CD4-positive, alpha-beta T cell treated with Interleukin-1 beta for 1 hour (primary cell): ENCODE measurements at places on chromosomes 6 and 20.

GRCh38 chr20:23178806-23179205 lies 92.7 kb upstream of the CD93 start:
- no peak for DNase-seq

DNA sequence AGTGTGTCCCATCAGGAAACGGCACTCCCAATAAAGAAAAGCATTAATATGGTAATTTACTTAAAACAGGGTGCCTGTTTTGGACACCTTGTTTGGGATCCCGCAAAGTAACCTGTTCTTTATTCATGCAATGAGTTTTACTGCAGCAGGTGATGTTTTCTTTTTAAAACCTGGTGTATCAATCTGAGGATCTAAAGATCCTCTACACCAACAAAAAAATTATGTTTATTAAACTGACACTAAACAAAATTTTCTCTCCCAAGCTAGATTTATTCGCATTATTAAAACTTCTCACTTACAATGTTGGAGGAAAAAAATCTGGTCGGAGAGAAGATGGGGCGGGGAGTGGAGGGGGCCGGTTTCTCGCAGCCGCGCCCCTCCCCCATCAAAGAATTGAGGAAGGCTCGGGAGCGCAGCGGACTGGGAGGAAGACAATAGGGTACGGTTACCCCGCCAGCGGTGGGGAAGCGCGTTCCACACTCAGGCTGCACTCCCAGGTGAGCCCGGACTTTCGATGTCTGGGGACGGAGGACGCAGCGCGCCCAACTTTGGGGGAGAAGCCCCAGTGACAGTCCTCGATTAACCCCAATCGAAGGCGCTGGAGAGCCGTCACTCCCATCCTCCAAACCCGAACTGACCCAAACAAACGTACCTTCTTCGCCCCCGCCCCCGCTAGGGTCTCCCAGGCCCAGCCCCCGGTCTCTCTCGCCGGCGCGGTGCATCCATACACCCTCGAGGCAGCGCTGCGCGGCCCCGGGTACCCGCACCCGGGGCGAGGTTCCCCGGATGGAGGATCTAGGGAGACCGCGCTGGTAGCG lies 1.3 kb downstream of the CD24 start:
- DNase-seq, result no peak

- no peak for DNase-seq
Measured at GRCh38 chr6:50007819-50008218, 14.0 kb downstream of the DEFB110 start.

- DNase-seq, result no peak
Measured at GRCh38 chr6:154937306-154938220, 57.6 kb upstream of the TIAM2 start.

- DNase-seq, result no peak
Measured at GRCh38 chr6:129475477-129476247, 234.3 kb downstream of the ARHGAP18 start.

- DNase-seq, result no peak
Measured at GRCh38 chr6:166671434-166672081, 44.5 kb upstream of the RPS6KA2 start.

GRCh38 chr20:38450412-38450975 lies 15.4 kb upstream of the SNHG17 start:
- no peak for DNase-seq

GRCh38 chr20:19510611-19511010 lies 247.4 kb upstream of the RIN2 start:
- DNase-seq, result no peak

DNA sequence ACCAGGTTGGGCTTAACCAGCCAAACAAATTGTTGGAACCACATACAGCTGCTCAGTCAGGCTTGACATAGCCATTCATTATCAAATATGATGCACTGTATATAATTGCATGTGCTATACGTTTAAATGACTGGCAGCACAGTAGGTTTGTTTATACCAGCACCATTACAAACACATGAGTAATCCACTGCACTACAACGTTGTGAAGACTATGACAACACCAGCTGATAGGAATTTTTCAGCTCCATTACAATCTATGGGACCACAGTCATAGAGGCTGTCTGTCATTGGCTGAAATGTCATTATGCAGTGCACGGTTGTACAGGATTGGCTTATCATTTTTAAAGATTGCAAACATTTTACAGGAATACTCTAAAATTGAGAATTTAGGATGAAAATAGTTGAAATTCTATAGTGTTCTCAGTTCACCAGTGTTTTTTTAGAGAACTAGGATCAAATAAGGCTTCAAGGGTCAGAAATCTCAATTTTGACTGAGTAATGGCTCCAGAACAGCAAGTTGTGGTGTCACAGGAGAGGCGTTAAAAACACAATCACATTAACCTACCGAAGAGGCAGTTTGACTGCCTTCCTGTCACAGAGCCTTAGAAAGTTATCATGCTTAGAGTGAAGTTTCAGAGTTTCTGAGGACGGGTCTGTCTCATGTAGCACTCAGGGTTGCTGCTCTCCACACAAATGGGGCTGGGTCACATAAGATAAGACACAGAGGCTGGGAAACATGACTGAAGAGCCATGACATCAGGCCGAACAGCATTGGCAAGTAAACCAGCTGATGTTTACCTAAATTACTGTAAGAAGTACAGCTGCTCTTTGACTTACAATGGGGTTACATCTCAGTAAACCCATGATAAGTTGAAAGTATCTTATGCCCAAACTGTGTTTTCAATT lies 60.7 kb upstream of the SMLR1 start:
- no peak for DNase-seq

DNA sequence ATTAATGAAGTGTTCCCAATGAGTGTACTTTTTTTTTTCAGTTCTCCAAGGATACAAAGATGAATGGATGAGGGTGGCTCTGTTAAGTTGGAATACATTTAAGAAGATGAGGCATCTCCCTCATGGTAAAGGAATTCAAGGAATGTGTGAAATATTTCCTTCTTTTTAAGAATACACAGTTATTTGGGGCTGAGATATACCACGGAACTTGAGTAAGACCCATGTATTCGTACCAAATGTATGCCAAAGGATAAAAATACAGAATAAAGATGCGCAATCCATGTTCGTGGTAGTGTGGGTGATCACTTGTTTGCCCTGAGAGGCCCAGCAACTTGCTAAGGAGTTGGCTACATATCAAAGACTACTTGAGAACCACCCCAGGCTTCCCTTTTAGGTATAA lies 164.2 kb upstream of the TCF21 start:
- DNase-seq, result no peak

DNA sequence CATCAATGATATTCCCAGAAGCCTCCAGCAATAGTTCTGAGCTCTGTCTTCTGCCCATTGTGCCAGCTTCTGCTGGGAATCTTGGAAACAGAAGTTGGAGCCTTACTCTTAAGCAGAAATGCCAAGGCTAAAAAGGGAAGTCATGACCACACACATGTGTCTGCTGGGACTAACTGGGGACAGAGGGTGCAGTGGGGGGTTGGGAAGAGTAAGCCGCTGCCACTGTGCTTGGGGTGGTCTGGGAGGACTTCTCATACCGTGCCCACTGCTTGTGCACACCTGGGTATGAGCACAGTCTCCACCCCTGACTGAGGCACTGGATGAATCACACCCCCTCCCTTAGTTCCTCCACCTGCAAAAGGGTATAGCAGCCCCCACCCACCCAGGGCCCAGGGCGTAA lies 90.7 kb downstream of the CDC5L start:
- DNase-seq, result no peak

- no peak for DNase-seq
Measured at GRCh38 chr6:84046755-84047154, 13.2 kb downstream of the MRAP2 start.

DNA sequence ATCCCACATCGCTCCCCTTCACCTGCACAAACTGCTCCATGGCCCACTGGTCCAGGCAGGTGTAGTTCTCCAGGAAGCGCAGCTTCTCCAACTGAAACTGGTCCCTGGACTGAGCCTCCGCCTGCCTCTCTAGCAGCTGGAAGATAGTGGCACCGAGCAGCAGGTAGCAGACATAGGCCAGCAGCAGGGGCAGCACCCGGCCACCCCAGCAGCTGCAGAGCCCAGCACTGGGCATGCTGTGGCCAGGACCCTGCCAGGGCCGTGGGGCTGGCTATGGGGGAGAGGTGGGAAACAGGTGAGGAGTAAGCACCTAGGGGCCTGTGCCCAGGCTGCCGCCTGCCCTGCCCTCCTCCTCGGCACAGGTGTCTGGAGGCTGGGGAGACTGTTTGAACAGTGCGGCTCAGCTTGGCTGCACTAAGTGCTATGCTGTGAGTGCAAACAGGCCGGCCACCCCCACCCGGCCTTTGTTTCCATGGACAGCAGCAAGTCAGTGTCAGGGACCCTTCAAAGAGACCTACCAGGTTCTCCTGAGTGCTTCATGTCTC lies at the start of gene KCNK16:
Gene KCNK16 (minus strand): TSS at position 397 of the 545 bp plus-strand sequence. CDS start 162 bp downstream, at position 235.
- DNase-seq, result no peak

DNA sequence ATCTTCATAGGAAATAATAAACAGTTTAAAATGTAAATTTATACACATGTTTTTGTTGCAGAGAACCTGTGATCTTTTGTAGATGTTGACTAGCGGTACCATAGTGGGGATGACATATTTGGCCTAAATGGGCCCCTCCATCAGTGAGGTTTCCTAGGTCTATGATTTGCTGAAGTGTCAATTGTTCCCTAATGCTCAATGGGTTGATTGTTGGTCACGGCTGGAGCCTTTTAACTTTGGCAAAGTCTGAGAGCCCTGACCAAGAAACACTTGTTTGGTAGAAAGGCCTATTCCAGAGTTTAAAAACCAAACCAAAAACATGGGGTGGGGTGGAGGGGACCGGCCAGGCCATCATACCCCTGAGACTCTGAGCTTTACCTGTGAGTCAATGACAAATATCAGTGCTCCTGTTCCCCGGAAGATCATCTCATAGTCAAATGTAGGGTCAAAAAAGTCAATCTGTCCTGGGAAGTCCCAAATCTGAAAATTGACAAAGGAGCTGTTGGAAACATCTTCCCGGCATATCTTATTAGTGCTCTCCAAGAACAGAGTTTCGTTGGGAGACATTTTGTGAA lies 25.1 kb downstream of the RRAGD start:
- DNase-seq, result no peak

DNA sequence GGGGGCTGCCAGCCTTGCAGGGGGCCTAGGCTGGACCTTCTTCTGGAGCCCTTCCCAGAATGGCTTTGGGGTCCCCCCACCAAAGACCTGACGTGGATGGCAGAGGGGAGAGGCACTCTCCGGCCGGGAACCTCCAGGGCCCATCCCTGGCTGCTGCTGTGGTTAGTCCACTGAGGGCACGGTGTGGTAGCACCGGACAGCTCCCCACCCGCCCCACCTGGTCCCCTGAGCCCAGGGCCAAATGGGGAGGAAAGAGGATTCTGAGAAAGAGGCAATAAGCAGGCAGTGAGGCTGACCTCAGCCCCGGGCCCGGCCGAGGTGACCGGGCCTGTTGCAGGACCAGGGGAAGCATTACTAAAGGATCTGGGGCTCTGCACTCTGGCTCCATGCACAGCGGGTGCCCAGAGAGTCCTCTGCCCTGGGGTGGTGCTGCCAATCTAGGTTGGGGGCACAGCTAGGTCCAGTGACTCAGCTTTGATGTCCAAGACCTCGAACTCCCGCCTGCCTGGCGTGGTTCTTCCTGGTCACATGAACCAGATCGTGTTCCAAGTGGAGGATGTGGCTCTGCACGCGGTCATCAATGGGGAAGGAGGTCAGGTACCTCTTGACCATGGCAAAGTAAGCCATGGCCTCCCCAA lies 2.2 kb downstream of the CENPB start:
- DNase-seq, result no peak

DNA sequence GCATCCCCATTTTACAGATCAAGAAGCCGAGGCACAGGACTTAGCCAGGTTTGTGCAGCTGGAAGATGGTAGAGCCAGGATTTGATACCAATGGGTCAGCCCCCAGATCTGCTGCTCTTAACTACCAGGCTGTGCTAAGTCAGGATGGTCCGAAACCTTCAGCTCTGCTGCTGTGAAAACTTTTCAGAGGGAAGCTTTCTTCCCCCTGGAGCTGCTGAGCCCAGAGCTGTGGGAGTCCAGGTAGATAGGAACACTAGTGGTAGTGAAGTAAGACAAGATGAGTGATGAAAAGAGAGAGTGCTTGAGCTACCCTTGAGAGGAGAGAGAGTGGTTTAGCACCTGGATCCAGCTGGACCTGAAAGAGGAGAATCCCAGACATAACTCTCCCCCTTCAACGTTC lies 230.8 kb downstream of the CDH4 start:
- DNase-seq, result no peak

- DNase-seq, result no peak
Measured at GRCh38 chr6:142543606-142544005, 241.8 kb downstream of the ADGRG6 start.

DNA sequence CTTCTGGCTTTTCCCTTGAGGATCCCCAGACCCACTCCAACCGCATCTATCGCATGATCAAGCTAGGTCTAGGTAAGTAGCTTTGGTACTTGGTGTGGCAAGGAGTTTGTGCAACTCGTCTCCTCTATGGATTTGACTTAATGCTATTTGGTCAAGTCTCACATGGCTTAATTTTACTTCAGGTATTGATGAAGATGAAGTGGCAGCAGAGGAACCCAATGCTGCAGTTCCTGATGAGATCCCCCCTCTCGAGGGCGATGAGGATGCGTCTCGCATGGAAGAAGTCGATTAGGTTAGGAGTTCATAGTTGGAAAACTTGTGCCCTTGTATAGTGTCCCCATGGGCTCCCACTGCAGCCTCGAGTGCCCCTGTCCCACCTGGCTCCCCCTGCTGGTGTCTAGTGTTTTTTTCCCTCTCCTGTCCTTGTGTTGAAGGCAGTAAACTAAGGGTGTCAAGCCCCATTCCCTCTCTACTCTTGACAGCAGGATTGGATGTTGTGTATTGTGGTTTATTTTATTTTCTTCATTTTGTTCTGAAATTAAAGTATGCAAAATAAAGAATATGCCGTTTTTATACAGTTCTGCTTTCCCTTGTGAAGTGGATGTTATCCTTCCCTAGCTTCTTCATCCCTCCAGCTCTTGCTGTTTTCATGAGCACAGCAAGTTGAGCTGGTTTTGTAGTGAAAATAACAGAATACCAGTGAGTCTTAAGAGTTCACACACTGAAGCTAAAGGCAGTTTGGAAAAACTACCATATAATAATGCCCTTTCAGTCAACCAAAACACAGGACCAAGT lies 3.8 kb downstream of the SLC35B2 start:
- peak; percentile 62 for DNase-seq

DNA sequence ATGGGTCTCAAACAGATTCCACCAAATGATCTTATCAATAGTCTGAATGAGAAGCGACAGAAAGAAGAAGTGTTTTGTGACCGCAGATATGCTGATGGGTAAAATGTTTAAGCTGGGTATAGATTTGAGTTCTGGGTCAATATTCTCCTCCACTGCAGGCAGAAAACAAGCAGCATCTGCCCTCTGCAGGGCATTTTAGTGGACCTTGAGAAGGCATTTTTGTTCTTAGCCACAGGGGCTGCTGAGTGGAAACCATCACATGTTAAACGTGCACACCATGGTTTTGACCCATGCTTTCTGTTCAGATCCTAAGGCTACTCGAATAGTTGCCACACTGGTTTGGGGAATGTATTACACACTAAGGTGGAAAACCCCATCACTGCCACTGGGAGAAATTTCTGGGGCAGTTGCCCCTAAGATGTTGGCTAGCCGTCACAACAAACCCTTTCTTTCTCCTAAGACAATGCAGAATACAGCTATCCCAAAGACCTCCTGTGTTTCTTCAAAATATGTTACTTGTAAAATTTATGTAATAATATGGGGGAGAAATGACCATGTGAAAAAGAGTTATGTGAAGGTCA lies 5.5 kb downstream of the POU3F2 start:
- DNase-seq, result no peak

GRCh38 chr6:105553171-105553570 lies 150.3 kb upstream of the PREP start:
- peak; percentile 8 for DNase-seq

GRCh38 chr20:40572251-40572650 lies 116.8 kb downstream of the MAFB start:
- DNase-seq, result no peak
